Cardiac fibroblast (primary cell): ENCODE measurements at places on chromosomes 11 and 22.
A peak's percentile ranks its signal among the peaks of the same experiment; 100 is the strongest.

GRCh38 chr11:97157221-97157740 lies 767.5 kb downstream of the JRKL start:
- no peak for DNase-seq

GRCh38 chr11:60912851-60913528 lies 968 bp upstream of the TMEM109 start:
- DNase-seq, result no peak

- no peak for DNase-seq
Observed at GRCh38 chr11:44008088-44008501, 39.7 kb upstream of the ACCSL start.

DNA sequence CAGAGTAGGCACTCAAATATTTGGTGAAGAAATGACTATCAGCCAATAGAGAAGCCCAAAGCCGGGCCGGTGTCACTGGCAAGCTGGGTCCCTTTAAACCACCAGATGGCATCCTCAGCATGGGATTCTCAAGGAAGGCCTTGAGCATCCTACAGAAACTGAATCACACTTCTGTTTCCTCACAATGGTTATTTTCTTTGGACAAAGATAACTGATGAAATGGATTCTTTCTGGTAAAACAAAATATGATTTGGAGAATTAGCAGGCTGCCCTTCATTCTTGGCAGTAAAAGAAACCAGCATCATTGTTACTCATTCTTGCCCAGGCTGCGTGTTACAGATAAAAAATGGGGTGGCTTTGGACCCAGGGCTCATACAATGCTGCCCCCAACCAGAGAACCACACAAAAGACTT lies 30.3 kb upstream of the ASPHD2 start:
- peak; percentile 91 for DNase-seq

DNA sequence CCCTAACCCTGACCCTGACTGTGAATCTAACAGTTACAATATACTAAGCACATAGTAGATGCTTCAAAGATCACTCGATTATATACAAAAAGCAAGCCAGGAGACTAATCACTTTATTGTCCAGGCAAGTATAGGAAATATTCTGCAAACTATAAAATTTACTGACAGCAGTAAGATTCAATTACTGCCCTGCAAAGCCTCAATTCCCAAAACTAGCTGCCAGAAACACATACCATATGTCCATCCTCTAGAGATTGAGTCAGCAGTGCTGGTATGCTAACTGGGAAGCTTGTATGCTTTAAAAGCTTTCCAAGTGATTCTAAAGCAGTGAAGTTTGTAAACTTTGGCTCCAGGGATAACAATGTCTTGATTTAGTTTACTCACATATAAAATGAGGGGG lies 26.1 kb downstream of the CSTF3 start:
- peak; percentile 72 for DNase-seq

DNA sequence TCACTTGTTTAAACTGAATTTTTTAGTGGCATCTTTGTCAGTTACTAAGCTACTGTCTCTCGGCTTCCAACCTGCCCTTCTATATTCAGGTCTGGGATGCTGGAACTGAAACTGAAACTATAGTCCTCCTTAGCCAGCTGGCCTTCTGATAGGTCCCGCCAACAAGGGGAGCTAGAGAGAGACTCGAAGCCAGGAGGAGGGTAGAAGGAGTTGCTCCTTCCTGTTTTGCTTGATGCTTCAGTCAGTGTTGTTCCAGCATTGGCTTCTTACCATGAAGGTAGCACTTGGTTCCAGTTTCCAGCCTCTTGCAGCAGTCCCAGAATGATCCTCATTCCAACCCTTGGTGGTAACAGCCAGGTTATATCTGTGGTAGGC lies 32.9 kb upstream of the HORMAD2 start:
- peak; percentile 17 for DNase-seq

DNA sequence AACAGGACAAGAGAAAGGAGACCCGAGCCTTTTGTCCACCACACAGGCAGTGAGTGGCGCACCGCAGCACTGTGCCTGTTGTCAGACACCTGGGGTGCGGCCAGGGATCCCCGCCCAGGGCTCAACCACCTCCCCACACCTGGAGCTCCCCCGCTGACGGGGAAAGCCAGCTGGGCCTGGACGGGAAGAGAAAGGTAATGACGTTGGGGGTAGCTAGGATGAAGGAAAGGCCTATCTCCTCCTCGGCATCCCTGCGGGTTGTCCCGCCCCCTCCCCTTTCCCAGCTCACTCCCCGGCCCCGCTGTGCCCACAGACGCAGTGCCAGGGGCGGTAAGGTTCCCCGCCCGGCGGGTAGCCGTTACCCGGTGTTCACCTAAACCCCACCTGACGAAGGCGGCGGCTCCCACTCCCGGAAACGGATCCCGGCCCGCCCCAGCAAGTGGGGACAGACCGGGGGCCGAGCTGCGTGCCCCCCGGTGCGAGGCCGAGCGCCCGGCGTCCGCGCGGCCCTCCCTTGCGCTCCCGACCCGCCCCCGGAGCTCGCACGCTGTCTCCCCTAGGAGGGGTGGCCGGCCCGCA lies 495 bp downstream of the HYOU1 start:
- peak; percentile 7 for DNase-seq

- no peak for DNase-seq
Observed at GRCh38 chr11:118168316-118168715, 8.1 kb downstream of the SCN2B start.

DNA sequence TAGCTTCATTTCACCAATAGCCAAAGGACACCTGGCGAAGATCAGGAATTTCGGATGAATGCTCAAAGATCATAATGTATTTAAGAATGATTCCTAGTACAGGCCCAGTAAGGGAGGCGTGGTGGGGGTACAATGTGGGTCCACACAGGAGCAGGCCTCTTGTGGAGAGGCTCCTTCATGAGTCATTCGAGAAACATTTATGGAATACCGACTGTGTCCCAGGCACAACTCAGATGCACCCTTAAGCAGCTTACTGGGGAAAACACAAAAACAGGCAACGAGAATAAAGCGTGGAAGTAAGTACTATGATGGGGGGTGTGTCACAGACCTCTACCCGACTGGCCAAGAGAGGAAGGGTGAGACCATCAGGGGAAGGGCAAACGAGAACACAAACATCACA lies 44.5 kb downstream of the SMCO4 start:
- DNase-seq, result peak; percentile 19

DNA sequence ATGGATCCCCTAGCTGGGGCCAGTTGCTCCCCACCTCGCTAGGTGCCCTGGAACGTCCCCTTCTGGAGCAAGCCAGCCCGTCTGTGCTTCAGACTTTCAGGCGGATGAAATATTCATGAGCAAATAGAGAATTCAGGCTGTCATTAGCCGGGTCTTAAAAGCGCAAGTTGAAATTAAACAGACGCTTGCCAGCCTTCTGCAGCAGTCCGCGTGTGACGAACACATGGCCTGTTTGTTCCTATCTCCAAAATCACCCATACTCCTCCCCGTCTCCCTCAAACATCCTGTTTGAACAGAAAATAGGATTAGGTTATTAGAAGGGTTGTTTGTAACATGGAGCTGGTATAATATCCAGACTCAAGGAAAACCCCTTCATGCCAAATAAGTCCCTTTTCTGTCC lies 38.7 kb downstream of the MYO18B start:
- no peak for DNase-seq
